ENCODE measurements at places on chromosomes 16 and 17.

DNA sequence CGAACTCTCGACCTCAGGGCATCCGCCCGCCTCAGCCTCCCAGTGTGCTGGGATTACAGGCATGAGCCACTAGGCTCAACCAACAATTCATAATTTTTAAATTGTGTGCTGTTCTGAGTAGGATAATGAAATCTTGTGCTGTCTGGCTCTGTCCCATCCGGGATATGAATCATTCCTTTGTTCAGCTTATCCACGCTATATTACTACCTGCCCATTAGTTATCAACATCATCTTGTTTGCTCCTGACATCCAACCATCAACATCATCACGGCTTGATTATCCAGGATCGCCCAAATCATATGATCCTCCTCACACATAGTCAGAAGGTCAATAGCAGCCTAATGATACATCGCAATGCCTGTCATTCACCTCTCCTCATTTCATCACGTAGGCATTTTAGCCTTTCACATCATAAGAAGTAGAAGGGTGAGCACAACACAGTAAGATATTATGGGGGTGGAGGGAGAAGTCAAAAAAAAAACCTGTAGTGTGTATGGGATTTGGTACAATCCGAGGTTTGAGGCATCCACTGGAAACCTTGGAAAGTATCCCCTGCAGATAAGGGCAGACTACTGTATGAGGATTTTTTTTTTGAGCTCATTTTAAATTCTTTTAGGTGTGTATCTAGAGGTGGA is 77.0 kb upstream of the SIAH1 start:
- DNase-seq, result no peak

DNA sequence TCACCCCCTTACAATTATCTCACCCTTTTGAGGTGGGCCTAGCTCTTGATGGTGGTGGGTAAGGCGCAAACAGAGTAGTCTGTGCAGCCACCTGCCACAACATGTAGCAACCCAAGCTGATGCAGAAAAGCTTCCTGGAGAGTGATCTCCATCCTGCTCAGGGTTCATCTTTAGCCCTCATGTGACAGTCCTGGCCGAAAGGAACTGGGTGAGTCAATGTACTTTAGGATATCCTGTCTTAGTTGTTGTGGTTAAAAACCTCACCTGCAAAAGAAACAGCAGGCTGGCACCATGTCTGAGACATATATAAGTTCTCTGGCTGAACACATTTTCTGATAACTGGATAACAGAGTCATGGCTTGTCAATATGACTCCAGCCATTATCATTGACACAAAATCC is 183.5 kb upstream of the CPHXL start:
- no peak for DNase-seq

DNA sequence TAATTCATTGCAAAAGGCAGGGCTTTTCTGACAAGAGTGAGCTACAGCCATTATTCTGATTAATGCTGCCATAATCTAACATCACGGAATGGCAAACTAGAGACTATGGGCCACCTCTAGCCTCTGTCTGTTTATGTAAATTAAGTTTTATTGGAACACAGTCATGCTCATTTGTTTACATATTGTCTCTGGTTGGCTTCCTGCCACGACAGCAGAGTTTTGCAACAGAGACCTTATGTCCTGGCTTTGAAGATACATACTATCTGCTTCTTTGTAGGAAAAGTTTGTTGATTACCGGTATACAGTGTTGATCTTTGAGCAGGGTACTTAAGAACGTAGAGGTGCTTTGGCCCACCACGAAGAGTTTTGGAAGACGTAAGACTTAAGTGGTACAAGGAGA is 715.9 kb upstream of the RBFOX1 start:
- no peak for DNase-seq

GRCh38 chr16:55663765-55664677 is 8.2 kb downstream of the SLC6A2 start:
- DNase-seq, result no peak

DNA sequence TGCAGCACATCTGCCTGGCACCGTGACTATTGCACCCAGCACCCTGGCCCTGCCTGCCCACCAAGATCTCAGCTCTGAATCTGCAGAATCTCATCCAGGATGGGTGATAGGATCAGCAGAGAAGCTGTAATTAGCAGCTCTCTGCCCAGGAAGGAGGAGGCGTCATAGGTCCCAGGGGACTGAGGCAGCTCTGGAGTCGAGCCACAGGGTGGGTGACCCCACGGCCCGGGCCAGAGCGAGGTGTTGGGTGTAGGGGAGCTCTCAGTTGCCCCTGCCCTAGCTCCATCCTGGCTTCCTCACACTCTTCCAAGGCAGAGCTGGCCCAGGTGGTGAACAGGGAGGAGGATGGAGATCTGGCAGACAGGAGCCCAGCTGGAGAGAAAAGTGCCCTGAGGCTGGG is 18.2 kb upstream of the FAM83G start:
- DNase-seq, result no peak

DNA sequence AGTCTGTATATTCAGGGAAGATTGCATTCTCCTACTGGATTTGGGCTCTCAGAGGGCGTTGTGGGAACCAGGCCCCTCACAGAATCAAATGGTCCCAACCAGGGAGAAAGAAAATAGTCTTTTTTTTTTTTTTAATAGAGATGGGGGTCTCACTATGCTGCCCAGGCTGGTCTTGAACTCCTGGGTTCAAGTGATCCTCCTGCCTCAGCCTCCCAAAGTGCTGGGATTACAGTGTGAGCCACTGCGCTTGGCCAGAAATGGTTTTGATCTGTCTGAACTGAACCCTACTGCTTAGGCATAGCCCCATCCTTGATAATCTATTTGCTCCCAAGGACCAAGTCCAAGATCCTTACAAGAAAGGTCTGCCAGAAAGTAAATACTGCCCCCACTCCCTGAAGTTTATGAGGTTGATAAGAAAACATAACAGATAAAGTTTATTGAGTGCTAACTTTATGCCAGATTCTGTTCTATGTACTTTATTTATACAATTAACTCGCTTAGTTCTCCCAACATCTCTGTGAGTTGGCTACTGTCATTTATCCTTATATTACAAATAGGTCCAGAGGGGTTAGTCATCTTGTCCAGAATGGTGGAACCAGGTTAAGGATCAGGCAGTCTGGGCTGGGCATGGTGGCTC is 13.5 kb downstream of the G6PC1 start:
- no peak for DNase-seq

- no peak for DNase-seq
Measured at GRCh38 chr17:69608808-69609472, 194.4 kb downstream of the MAP2K6 start.

DNA sequence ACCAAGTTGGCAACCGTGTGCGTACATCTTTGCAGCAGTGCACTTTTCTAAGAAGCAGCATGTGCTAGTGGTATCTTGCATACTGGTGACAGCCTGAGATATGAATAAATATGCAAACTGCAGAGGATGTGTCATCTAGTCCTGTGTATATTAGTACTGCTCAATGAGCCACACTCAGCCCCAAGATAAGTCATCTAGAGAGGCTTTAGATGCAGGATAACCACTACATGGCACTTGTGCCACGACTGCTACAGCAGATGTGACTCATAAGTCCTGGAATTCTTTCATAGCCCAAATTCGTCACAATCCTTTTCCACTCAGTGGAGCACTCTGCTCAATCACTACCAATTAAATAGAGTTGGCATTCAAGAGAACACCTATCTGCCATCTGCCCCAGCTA is 171.5 kb downstream of the AXIN2 start:
- no peak for DNase-seq

GRCh38 chr16:84518804-84519341 is 14.4 kb upstream of the MEAK7 start:
- DNase-seq, result peak; percentile 26

GRCh38 chr16:15899538-15900100 is 11.2 kb upstream of the CEP20 start:
- DNase-seq, result peak; percentile 47

DNA sequence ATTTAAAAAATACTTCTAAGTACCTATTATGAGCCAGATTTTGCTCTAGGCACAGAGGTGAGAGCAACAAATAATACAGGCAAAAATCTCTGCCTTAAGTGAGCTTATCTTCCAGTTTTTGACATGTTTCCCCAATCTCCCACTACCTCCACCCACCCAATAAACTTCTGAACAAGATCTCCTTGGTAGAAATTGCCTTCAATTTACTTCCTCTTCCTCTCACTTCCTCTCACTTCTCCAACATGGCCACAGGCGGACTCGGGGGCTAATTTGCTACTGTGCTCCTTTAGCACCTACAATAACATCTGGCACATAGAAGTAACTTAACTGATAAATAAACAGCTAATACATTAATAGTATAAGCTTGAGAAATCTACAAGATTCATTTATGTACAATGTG is 82.6 kb downstream of the CACNG1 start:
- no peak for DNase-seq

- peak; percentile 14 for DNase-seq
Measured at GRCh38 chr17:48432820-48433775, 3.1 kb upstream of the SKAP1 start.

DNA sequence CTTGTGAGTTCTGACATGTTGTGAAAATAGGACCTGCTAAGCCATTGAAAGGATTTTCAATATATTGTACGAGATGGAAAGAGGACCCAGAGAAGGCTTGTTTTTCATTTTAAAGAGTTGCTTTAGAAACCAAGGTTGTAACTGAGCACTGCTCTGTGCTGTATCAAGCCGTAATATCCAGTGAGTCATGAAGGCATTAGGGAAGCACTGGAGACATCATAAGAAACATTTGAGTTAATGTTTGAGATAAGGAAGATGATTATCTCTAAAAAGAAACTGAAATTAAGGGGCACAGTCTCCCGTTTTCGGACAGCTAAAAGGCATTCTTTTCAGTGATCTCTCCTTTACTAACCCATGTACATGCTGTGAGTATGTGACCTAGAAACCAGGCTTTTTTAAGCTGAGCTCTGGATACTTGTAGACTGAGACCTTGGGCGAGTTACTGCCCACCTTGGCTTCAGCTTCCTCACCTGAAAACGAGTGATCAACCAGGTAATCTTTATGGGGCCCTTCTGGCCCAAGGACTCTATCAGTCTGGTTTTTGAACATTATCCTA is 149.2 kb upstream of the TBX2 start:
- DNase-seq, result no peak

- no peak for DNase-seq
Measured at GRCh38 chr17:62206550-62206949, 141.5 kb upstream of the MED13 start.

GRCh38 chr16:7763111-7763510 is 430.5 kb downstream of the RBFOX1 start:
- no peak for DNase-seq

- no peak for DNase-seq
Measured at GRCh38 chr16:77991701-77992100, 30.6 kb upstream of the CLEC3A start.

DNA sequence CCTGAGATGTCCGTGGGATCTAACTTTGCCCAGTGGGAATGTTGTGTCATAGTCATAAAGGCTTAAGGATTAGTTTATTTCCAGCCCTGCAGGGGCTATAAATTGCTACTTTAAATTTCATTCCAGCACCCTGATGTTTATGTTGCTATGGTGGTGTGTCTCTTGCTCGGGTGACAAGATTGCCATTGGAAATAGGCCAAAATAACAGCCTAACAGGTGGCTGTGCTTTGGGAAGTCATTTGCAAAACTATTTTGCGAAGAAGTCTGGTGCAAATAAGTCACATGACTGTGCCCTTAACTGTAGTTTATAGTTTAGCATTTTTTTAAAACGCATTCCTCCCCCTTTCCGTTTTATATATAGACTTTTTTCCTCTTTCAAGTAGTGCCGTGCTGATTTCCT is 23.1 kb downstream of the PITPNC1 start:
- DNase-seq, result no peak

DNA sequence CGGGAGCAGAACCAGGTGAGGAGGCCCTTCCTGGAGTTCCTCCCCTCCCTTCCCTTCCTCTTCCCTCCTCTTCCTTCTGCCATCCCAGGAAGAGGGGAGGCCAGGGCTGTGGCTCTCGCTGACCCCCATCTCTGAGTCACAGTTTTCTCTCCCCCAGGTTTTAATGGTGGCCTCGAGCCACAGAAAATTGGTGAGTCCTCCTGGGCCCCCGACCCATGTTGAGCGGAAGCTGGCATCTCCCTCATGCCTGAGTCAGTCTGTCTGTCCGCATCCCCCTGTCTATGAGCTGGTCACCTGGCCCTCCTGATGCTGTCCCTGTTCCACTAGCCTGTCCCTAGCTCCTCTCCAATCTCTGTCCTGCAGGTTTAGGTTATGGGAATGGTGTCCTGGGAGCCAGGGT is 12.8 kb upstream of the CLDN9 start:
- no peak for DNase-seq

GRCh38 chr17:30433514-30433913 is 43.7 kb upstream of the GOSR1 start:
- peak; percentile 91 for DNase-seq

DNA sequence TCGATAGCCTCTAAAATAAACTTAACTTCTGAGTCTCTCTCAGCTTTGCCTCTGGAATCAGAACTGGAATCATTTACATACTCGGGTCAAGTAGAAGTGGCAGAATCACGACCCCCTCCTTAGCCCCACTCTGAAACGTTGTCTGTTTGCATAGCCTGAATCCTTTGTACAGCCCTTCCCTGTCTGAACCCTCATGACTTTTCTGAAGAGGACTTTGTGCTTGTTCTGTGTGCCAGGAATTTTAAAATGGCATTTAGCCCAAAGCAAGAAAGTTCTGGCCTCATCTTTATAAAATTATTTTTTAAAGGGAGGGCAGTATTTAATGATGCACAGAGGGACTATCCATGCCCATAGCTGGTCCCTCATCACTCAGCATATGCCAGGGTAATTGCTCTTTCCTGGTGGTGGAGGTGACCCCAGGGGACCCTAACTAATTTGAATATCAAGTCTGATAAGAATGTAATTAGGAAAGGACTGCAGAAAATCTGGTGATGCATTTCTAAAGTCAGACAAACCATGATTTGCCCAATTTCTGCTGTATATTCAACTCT is 342.7 kb upstream of the TNRC6C start:
- DNase-seq, result no peak

DNA sequence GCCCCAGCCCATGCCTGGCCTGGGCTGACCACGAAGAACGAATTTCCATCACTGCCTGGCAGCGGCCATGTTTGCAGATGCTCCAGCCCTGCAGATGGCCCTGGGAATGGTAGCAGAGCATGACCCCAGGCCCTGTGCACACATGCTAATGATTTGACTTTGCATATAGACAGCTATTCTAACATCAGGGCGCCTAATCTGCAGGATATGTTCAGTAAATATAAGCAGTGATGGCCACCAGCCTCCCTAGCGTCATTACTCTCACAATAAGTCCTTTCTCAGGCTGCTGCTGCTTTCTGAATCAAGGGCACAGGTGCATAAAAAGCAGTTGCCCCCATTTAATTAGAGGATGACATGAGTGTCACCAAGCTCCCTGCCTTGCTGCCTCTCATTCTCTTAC is 24.2 kb downstream of the DNAH9 start:
- no peak for DNase-seq

Data from DMS79 treated with DMSO at 0.1 percent for 48 hours (cell line).